Natural killer cell (primary cell): ENCODE measurements at places on chromosomes 5 and 9.

DNA sequence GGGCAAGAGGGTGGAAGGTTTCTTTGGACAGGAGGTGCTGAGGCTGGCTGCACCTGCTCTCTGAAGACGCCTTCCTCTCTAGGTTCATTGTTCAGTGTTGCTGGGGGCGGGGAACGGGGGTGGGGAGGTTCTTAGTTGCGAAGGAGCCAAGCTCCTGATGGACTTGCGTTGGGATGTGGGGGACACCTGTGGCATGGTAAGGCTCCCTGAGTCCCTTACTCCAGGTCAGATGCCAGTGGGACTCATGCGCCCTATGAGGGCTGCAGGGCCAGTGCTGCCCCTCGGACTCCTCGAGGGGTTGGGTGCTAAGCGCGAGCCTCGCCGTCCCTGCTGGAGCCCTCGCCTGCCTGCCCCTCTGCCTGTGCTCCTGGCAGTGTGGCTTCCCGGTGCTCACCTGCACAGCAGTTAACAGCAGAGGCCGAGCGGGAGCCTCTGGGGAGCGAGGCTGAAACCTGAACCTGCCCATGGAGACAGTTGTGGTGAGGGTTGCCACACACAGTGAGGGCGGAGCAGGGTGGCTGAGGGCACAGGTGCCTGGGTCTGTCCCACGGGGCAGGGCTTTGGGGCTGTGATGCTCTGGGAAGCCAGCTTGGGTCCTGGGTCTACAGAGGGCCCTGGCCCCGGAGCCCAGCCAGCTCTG, 5.5 kb downstream of the RNU6ATAC start:
- DNase-seq: no peak

DNA sequence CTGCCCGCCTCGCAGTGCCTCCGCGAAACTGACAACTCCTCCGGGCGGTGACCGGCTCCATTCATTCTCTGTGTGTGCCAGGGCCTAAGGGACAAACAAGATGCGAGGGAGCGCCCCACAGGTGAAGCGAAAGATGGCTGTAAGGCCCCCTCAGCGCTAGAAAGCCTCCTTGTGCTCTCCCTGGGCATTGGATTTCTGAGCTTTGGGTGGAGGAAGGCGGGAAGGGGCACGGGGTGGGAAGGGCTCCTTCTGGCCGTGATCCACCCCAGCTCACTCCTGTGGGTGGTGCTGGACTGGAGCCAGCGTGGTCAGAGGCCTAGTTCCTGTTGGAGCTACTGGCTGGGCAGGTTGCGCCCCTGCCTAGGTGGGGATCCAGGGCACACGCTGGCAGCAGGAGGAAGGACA, 943 bp downstream of the GALNT12 start:
- no peak for DNase-seq

DNA sequence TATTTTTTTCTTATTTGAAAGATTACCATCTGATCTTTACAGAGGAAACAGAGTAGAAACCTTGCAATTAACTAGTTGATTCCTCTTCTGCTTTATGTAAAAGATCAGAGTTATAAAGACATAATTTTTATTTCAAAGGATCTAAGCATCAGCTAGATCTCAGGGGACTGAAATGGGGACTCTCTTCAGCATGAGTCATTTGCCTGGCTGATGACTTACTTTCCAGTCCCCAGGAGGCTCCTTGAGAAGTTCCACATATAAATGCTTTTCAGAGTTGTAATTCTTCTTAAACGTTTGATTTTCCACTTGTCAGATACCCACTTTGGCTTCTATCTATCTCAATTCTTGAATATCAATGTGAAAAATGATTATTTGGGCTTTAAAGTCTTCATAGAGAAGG, 389.4 kb downstream of the RAB3C start:
- no peak for DNase-seq

- DNase-seq: no peak
These were observed 109.3 kb downstream of the HSD17B3 start for GRCh38 chr9:96192710-96193109.

DNA sequence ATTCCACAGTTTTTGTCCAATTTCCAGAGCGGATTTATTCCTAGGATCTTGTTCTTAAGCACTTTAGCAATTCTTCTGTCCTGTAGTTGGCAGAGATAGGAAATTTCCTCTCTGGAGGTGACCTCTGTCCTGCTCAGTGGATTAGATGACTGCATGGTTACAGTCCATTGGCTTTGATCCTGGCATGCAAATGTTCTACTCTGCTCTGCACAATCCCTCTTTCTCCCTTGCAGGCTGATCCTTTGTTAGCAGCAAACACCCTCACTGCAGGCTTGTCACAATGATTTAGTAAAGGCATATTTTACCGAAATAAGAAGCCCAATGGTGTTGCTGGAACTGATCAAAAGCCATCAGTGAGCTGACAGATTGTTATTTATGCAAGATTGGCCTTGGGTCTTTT, 243.8 kb downstream of the COX7C start:
- no peak for DNase-seq

GRCh38 chr9:89879276-89879675, 274.5 kb downstream of the GADD45G start:
- no peak for DNase-seq

DNA sequence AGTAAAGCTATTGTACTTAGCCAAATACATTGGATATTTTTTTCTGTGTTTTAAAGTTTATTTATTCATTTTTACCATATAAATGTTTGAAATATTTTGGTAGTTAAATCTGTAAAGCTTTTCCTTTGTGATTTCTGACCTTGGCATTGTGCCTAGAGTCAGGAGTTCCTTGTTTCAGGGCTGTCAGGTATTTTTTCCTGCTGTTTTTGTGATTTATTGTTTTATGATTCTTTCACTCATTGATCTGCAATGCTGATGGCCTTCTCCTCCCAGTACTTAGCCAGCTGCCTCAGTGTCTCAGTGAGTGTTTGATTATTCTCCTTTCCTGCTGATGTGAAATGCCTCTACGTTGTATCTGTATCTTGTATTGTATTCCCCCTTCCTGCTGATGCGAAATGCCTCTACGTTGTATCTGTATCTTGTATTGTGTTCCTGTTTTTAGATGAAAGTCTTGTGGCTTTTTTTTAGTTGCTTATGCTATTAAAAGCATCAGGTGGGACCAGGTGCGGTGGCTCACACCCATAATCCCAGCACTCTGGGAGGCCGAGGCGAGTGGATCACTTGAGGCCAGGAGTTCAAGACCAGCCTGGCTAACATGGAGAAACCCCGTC, 61.0 kb downstream of the EHMT1 start:
- no peak for DNase-seq
